ENCODE measurements at places on chromosomes 2 and 18. TPM values are rescaled to one million over a fixed set of nuclear protein-coding genes. Genes with fewer than 3 reads are reported as not detected.

SCN9A gene
- total RNA-seq: 7.5 TPM

CNTNAP5 gene
- total RNA-seq: not detected

ANKRD29 gene
- total RNA-seq: 3.5 TPM

HAAO gene
- 10.4 TPM for total RNA-seq

C1D gene
- 52.4 TPM for total RNA-seq

ALPG gene
- not detected for total RNA-seq

CFAP53 gene
- total RNA-seq: not detected

DNA sequence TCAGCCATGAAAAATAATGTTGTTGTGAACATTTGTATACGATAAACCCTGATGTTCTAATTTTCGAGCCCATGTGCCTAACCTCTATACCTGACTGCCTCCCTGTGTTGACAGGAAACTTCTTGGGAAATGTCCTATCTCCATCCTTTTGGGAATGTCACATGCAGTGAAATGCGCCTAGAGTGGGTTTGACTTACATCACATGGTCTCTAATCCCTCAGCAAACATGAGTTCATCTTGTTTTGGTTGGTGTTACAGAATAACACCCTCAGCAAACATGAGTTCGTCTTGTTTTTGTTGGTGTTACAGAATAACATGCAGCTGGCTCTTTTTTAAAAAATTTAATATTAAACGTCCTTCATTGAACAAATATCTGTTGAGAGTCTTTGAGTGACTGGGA, 4.3 kb upstream of the UGT1A6 start:
- ATAC-seq: no peak

DNA sequence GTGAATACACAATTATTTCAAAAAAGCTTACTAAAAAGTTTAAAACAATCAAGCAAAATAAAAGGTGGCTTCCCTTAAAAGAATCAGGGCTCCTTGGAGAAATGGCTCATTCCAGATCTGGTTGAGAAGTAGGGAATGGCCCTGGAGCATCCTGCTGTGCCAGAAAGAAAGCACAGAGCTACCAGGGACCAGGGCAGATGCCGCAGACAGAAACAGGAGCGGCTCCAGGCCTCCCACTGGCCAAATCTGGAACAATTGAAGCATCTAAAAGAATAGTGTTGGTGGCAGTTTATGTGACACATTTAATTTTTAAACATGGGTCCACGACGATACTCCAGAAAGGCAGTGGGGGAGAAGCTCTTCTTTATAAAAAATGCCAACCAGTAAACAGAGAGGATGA, 75.5 kb downstream of the GBX2 start:
- no peak for ATAC-seq

- no peak for ATAC-seq
Measured at GRCh38 chr2:86686905-86687304, 33.2 kb upstream of the RMND5A start.

- no peak for ATAC-seq
Measured at GRCh38 chr2:160479269-160479668, 14.3 kb downstream of the RBMS1 start.

DNA sequence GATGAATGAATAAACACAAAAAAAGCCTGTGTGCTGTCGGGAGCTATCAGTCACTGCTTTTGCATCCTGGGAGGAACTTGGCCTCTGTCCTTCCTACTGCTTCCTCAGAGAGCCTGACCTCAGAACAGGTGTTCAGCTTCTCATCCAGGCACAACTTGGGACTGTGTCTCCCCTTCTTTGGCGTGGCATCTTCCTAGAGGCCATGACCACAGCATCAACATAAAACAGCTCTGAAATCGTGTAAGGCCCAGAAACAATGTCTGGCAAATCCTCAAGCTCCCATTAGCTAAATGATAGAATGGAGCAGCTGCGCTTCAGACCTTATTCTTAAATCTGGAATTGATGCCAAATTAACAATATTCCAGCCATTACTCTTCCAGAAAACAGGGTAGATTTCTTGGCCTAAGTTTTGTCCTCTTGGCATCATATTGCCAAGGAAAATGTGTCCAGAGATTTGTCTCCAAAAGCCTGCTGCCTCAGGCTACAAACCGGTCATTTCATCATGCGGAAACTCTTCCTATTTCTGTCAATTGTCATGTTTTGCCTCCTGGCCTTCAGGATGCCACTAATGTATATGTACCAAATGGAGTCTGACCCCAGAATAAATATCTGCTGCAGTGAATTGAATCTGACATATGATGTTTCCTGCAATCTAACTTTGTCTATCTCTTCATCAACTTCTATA, 53.2 kb upstream of the RAB27B start:
- ATAC-seq: no peak

DNA sequence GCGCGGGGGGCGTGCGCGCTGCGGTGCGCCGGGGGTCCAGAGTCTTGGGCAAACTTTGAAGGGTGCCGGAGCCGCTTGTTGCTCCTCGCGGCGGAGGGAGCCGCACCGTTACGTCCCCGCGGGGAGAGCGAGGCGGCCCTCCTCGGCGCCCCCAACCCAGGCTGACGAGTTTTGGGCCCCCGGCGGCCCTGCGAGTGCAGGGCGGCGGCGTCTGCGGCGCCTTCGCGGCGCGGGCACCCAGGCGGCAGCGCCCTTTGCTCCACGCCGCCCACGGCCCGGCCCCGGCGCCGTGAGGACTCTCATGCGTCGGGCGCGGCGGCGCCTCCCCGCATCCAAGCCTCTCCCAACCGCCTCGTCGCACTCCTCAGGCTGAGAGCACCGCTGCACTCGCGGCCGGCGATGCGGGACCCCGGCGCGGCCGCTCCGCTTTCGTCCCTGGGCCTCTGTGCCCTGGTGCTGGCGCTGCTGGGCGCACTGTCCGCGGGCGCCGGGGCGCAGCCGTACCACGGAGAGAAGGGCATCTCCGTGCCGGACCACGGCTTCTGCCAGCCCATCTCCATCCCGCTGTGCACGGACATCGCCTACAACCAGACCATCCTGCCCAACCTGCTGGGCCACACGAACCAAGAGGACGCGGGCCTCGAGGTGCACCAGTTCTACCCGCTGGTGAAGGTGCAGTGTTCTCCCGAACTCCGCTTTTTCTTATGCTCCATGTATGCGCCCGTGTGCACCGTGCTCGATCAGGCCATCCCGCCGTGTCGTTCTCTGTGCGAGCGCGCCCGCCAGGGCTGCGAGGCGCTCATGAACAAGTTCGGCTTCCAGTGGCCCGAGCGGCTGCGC, 814 bp downstream of the FZD7 start:
- no peak for ATAC-seq

DNA sequence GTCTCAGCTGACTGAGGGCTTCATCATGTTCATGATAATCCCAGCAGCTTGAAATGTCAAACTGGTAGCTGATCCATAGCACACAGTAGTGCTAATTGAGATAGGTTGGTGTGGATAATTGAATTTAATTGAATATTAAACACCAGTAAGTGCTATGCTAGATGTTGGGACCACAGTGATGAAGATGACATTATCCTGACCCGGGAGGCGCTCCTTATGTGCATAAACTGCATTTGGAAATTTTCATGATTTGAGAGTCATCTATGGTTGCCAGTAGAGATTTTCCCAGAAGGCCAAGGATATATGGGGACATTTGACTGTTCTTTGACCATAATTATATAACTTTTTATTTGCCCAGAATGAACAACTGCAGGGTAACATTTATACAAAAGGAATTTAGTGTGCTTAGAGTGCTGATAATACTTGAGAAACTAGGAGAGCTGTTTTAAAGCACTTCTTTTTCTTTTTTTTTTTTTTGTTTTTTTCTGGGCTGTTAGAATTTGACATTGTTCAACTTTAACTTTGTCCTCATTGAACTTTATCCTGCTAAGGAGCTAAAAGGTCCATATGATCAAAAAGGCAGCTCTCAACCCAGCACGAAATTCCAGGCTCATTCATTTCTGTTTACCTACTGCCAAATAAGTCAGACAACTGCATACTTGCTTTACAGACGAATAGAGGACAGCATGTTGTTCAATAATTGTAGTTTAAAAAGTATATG, 242.8 kb downstream of the NEDD4L start:
- no peak for ATAC-seq

DNA sequence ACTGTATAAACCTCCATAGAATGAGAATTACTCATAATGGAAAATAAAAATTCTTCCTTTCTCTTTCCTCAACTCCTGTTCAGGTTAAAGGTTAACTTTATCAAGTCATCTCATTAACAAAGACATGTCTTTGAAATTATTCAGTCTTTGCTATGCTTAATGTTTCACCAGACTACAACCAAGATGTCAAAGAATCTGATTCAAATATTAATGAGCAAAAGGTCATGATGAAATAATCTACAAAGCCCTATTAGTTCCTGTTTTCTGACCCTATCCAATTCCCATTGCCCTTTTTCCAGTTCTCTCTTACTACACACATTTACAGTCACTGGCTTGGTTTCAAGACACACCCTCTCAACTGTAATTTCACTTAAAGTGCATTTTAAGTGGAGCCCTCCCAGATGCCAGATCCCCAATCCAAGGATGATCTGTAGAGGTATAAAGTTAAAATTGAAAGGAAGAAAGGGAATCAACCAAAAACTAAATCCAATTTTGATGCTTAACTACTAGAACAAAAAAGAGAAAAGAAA, 246.9 kb upstream of the CYP26B1 start:
- no peak for ATAC-seq

GRCh38 chr2:165016772-165017411, 61.6 kb upstream of the SLC38A11 start:
- no peak for ATAC-seq

DNA sequence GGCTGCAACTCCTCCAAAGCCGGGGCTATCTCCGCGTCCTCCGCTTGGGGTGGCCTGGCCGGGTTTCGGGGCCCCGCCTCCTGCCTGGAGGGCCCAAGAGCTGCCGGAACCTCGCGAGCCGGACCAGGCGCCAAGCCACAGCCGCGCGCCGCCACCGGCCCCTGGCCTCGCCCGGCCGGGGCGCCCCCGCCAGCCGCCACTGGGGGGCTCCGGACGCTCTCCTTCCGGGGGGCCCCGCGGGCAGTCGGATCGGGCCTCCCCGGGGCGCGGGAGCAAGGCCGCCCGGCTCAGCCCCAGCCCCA, 17.4 kb upstream of the HAAO start:
- peak; percentile 80 for ATAC-seq

DNA sequence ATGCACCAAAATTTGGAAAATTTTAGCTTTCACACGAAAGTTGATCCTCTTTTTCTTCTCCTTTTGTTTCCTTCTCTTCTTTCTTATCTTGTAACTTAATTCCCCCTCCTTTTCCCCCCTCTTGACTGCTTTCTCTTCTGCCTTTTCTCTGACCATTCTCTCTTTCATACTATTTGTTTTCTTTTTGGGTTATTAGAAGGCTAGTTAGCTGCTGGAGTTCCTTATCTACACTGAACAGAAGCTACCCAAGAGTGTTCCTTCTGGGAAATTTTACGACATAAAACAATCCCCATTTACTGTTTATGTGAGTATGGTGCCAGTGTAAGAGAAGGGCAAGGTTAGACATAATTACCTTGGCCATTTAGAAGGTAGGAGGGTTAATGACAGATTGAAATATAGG, 218.4 kb upstream of the DTNA start:
- ATAC-seq: no peak

- no peak for ATAC-seq
Measured at GRCh38 chr2:230589497-230590015, 123.1 kb upstream of the CAB39 start.

- no peak for ATAC-seq
Measured at GRCh38 chr18:62432176-62432575, 90.6 kb upstream of the ZCCHC2 start.

DNA sequence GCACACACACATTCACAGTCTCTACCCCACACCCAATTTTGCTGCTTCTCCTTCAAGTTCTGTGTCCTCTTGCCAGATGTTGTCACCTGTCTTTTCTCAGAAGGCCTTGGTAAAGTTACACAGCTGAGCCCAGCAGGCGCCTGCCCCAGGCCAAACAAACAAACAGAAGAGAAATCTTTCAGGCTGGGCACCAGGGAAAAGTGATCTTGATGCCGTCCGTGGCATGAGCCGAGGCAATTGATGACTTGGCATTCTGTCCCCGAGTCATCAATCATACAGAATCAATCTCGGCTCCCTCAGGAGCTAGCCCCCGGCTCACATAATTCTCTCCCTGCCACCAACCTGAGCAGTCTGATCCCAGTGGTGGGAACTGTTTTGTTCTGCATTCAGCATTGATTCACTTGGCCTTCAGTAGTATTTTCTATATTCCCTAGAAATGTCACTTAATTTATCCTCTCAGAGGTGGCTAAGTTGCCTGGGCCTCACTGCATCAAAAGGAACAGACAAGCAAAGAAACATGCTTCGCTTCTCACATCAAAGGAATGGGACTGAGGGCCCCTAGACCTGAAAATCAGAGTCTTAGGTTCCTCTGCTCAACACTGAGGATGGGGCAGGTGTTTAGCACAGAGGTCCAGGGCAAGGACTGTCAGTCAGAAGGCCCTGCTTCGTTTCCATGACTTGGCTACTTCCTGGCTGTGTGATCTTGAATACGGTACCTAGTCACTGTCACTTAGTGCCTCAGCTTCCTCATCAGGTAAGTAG, 278.8 kb upstream of the CELF4 start:
- ATAC-seq: no peak

- no peak for ATAC-seq
Measured at GRCh38 chr18:21444465-21445212, 155.9 kb downstream of the ESCO1 start.
